ENCODE measurements at places on chromosomes 6 and 20. TPM values are rescaled to one million over a fixed set of nuclear protein-coding genes. Genes with fewer than 3 reads are reported as not detected.

DNA sequence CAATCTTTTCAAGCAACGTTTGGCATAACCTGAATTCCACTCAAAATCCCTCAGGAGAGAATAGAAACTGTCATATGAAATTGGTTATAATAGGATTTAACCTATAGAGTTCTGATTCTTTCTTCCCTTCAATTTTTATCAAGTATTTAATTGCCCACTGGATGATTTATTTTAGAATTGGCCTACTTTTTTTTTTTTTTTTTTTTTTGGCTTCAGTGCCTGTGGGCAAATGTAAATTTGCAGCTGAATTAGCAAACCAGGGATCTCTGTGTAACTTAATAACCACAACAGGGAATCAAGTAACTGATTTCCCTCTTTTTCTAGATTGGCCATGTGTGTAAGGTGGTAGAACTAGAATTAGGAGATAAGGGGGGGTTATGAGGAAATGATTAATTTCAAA is 157.0 kb downstream of the SOX4 start:
- no peak for DNase-seq
- no peaks in the 10 kb centered on the region for H3K36me3 ChIP-seq
- no peak overlapping the region for H3K4me3 ChIP-seq
- H3K27me3 ChIP-seq: no peaks in the 10 kb centered on the region
- H3K4me1 ChIP-seq: no peaks in the 10 kb centered on the region
- no peak overlapping the region for H3K27ac ChIP-seq

DNA sequence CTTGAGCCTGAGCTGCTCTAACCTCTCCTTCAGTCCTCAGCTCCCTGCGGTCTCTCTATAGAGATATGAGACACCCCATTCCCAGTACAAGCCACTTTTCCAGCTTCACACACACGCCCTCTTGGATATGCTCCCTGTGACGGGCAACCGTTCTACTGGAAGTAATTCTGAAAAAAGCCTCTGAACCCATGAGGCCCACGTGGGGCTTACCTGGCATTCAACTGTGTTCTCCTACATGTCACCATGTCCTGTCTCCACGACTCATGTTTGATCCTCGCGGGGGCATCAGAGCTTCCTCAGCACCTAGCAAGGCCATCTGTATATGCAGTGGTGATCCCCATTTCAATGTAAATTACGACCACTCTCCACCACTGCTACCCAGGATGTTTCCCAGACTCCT is 69.2 kb upstream of the DUSP22 start:
- H3K36me3 ChIP-seq: no peaks in the 10 kb centered on the region
- no peak overlapping the region for H3K4me3 ChIP-seq
- no peaks in the 10 kb centered on the region for H3K27me3 ChIP-seq

GRCh38 chr6:67792996-67793395 is 842.1 kb upstream of the ADGRB3 start:
- H3K4me3 ChIP-seq: no peak overlapping the region
- no peaks in the 10 kb centered on the region for H3K27me3 ChIP-seq
- H3K4me1 ChIP-seq: no peaks in the 10 kb centered on the region
- no peak overlapping the region for H3K27ac ChIP-seq
- H3K36me3 ChIP-seq: no peaks in the 10 kb centered on the region

GRCh38 chr6:142827991-142828390 is 117.0 kb downstream of the HIVEP2 start:
- H3K4me3 ChIP-seq: no peak overlapping the region
- peaks cover 19% of the 10 kb centered on the region for H3K4me1 ChIP-seq
- no peak overlapping the region for H3K27ac ChIP-seq

DNA sequence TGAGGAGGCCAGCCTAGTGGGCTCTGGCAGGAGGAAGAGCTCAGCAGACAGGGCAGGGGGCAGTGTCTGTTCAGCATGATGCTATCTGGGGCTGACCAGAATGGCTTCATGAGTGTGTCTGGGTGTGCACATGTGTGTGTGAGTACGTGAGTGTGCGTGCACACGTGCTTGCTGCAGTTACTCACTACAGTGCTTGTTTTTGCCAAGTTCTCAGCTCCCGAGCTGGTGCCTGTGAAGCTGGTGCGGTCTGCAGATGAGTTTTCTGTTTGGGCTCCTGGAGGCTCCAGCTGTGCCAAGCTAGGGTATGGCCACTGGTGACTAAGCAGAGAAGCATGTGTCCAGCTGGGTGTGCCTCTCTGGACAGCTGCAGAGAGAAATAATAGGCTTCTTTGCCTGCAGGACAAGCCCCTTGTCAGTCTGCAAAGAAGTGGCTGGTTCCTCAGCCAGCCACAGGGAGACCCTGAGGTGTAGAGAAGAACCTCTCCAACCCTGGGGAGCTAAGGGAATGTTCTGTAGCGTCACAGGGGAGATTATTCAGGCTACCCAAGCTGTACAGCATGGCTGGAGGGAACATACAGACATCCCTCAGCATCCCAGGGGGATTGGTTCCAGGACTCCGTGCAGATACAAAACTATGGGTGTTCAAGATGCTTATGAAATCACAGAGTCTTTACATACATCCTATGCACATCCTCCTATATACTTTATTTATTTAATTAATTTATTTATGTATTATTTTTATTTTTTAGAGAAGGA is 40.2 kb upstream of the FAM50B start:
- H3K27me3 ChIP-seq: no peaks in the 10 kb centered on the region
- no peak for DNase-seq
- H3K4me1 ChIP-seq: no peaks in the 10 kb centered on the region
- no peaks in the 10 kb centered on the region for H3K36me3 ChIP-seq
- H3K4me3 ChIP-seq: no peak overlapping the region

DNA sequence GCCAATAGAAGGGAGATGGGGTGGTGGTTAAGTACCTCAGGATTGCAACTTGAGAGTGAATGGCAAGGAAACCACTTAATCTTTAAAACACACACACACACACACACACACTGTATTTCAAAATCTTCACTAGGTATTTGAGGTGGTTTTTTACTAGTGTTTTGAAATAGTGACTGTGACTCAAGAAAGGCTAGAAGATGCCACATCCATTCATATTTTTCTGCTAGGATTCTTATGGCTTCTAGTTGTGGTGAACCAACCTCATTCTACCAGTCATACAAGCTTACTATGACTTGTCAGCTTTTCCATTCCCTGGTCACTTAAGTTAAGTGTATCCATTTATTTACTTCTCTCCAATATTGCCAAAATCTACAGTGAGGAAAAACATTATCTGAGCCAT is 519.4 kb upstream of the JAG1 start:
- no peak overlapping the region for H3K4me3 ChIP-seq
- no peak for DNase-seq
- no peak overlapping the region for H3K27ac ChIP-seq
- no peaks in the 10 kb centered on the region for H3K36me3 ChIP-seq
- H3K27me3 ChIP-seq: no peaks in the 10 kb centered on the region

DNA sequence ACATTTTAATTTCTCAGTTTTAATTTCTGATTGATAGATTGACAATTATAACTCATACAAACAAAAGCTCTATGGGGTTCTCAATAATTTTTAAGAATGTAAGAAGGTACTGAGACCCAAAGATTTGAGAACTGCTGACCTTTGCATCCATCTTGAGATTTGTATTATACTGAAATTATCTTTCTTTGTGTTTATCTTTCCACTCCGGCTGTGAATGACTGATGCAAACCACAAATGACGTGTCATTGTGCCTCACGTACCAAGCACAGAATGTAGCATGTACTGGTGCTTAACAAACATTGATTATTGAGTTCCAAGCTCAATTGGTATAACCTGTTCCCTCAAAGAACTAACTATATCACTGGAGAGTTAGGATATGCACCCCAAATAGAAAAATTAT is 152.1 kb upstream of the SMLR1 start:
- no peak for DNase-seq
- no peak overlapping the region for H3K4me3 ChIP-seq
- no peaks in the 10 kb centered on the region for H3K27me3 ChIP-seq
- H3K4me1 ChIP-seq: no peaks in the 10 kb centered on the region

- no peaks in the 10 kb centered on the region for H3K27me3 ChIP-seq
- peaks cover 22% of the 10 kb centered on the region for H3K4me1 ChIP-seq
- H3K4me3 ChIP-seq: no peak overlapping the region
- no peak for DNase-seq
- no peaks in the 10 kb centered on the region for H3K36me3 ChIP-seq
These were observed 272.1 kb upstream of the TAB2 start for GRCh38 chr6:149045404-149045803.

GRCh38 chr6:160679402-160679769 is 15.3 kb upstream of the LPA start:
- no peak overlapping the region for H3K27ac ChIP-seq
- H3K27me3 ChIP-seq: no peaks in the 10 kb centered on the region
- H3K4me1 ChIP-seq: no peaks in the 10 kb centered on the region
- H3K36me3 ChIP-seq: no peaks in the 10 kb centered on the region
- H3K4me3 ChIP-seq: no peak overlapping the region

DNA sequence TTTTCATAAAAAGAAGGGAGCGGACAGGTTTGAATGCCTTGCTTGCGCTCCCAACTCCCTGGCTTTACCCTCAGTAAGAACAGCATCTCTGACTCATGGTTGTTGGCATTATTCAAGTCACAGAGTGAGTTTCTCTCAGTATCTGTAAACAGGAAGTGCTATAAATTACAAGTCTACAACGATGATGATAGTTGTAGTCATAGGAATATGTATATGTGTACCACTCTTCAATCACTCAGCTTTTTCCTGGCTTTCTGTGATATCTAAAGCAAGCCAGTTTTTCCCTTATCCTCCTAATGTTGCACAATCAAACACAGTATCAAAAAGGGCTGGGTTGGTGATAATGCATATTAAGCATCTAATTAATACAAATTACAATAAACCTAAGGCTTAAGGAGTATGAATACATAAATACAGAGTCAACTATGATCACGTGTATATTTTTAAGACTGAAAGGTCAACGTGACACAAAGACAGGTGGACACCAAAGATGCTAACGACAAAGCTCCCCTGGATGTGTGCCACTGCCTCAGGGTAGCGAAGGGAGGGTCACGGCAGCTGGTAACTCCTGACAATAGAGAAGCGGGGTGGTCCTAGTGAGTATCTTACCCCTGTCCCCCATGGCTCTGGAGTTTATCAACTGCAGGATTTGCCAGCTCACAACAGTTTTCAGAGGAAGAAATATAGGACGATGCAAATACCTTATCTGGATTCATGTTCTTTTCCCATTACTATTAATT is 202.8 kb downstream of the BTBD9 start:
- DNase-seq: no peak
- no peaks in the 10 kb centered on the region for H3K4me1 ChIP-seq
- H3K27ac ChIP-seq: no peak overlapping the region
- no peaks in the 10 kb centered on the region for H3K27me3 ChIP-seq

BCAS1 gene
- 0.15 TPM for total RNA-seq

GRCh38 chr6:119112812-119113530 is 34.5 kb upstream of the FAM184A start:
- no peak overlapping the region for H3K27ac ChIP-seq
- no peak overlapping the region for H3K4me3 ChIP-seq
- peaks cover 9% of the 10 kb centered on the region for H3K4me1 ChIP-seq

GRCh38 chr20:10200330-10200729 is 18.3 kb upstream of the SNAP25 start:
- no peak for DNase-seq
- H3K4me3 ChIP-seq: no peak overlapping the region
- no peaks in the 10 kb centered on the region for H3K4me1 ChIP-seq
- H3K27me3 ChIP-seq: no peaks in the 10 kb centered on the region
- H3K36me3 ChIP-seq: no peaks in the 10 kb centered on the region

HLA-DMB gene
- total RNA-seq: 5.3 TPM

IPCEF1 gene
- 19.2 TPM for total RNA-seq

GRCh38 chr6:135535989-135536414 is 38.5 kb upstream of the AHI1 start:
- no peak overlapping the region for H3K27ac ChIP-seq
- peak; percentile 17 for DNase-seq
- no peaks in the 10 kb centered on the region for H3K27me3 ChIP-seq
- H3K4me1 ChIP-seq: peaks cover 6% of the 10 kb centered on the region
- no peak overlapping the region for H3K4me3 ChIP-seq

BNIP5 gene
- total RNA-seq: not detected

- no peak overlapping the region for H3K27ac ChIP-seq
- DNase-seq: no peak
- H3K4me3 ChIP-seq: no peak overlapping the region
- H3K4me1 ChIP-seq: no peaks in the 10 kb centered on the region
- H3K27me3 ChIP-seq: no peaks in the 10 kb centered on the region
These were observed 85.1 kb upstream of the JARID2 start for GRCh38 chr6:15160812-15161211.

- H3K4me1 ChIP-seq: no peaks in the 10 kb centered on the region
- no peak overlapping the region for H3K4me3 ChIP-seq
- no peaks in the 10 kb centered on the region for H3K27me3 ChIP-seq
- H3K27ac ChIP-seq: no peak overlapping the region
These were observed 64.5 kb downstream of the PHACTR2 start for GRCh38 chr6:143742070-143742954.

- no peaks in the 10 kb centered on the region for H3K36me3 ChIP-seq
- no peak for DNase-seq
- no peak overlapping the region for H3K27ac ChIP-seq
- H3K27me3 ChIP-seq: no peaks in the 10 kb centered on the region
- no peak overlapping the region for H3K4me3 ChIP-seq
- H3K4me1 ChIP-seq: peaks cover 73% of the 10 kb centered on the region
These were observed 56.7 kb downstream of the TRERF1 start for GRCh38 chr6:42394881-42395620.

DNA sequence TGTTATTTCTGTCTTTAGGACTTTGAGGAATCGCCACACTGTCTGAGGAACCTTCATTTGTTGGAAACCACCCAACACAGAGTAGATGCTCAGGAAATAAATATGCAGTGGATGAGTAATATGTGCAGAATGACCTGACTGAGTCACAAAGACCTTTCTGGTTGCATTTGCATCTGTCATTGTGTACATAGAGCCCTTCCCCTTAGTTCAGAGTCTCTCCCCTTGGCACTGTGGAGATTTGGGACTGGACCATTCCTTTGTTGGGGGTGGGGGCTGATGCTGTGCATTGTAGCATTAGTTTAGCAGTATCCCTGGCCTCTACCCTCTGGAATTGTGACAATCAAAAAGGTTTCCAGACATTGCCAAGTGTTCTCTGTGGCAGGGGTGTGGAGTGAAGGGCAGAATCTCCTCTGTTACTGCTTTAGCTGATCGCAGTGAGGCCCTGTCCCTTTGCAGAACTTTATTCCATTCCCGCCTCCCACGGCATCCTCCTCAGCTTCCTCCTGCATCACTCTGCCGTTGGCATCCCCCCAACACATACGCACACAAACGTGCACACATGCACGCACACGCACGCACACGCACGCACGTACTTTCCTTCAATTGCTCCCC is 64.5 kb downstream of the EYA2 start:
- H3K36me3 ChIP-seq: no peaks in the 10 kb centered on the region
- DNase-seq: no peak
- no peaks in the 10 kb centered on the region for H3K27me3 ChIP-seq

SLC2A10 gene
- not detected for total RNA-seq

GRCh38 chr6:157982102-157982562 is 469 bp downstream of the SYNJ2 start:
- no peaks in the 10 kb centered on the region for H3K36me3 ChIP-seq
- H3K4me3 ChIP-seq: peak overlapping the region; percentile 90
- DNase-seq: no peak

GRCh38 chr6:29617782-29618554 is 15.0 kb downstream of the GABBR1 start:
- H3K36me3 ChIP-seq: peaks cover 2% of the 10 kb centered on the region
- H3K4me1 ChIP-seq: no peaks in the 10 kb centered on the region
- H3K27ac ChIP-seq: no peak overlapping the region
- H3K4me3 ChIP-seq: no peak overlapping the region

GRCh38 chr6:143652841-143653331 is 24.9 kb upstream of the PHACTR2 start:
- no peaks in the 10 kb centered on the region for H3K36me3 ChIP-seq
- H3K4me3 ChIP-seq: no peak overlapping the region
- H3K27me3 ChIP-seq: no peaks in the 10 kb centered on the region
- H3K4me1 ChIP-seq: no peaks in the 10 kb centered on the region
- DNase-seq: no peak

ACSS1 gene
- 24.8 TPM for total RNA-seq

CHRNA4 gene
- not detected for total RNA-seq
